ENCODE measurements at places on chromosomes 3 and 15. TPM values are rescaled to one million over a fixed set of nuclear protein-coding genes. Genes with fewer than 3 reads are reported as not detected.

RHCG gene
- total RNA-seq = 22.4 TPM

DNA sequence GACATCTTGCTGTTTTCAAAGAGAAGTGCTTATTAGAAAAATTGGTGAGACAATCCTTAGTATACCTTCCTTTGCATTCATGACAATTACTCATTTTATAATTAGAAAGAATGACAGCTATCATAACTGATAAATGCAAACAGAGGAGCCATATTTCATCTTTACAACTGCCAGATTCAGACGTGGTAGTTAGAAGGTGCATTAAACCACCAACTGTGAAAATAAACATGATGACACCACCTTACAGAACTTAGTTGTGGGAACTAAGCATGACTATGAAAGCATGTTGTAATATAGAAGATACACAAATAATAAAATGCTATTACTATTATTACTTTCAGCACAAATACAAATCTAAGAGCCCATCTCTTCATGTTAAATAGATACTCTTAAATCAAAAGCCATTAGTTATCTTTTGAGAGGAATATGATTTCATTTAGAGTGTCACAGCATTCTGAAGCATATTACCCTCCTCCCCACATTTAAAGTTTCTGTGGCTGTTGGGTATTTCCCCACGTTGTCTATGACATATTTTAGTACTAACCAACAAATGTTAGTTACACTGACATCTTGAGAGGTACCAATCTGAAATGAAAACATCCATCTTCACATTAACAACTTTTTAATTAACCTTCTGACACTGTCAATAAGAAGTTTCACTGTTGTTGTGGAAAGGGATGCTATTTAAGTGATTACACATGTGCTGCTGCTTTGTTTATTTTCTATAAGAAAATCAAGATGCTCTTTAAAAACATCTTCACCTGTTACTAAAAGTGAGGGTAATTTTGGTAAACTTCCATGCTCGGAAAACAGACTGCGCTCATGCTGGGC lies 163.8 kb downstream of the LSAMP start:
- no peak for DNase-seq

RPL4 gene
- total RNA-seq = 2,930 TPM

DNA sequence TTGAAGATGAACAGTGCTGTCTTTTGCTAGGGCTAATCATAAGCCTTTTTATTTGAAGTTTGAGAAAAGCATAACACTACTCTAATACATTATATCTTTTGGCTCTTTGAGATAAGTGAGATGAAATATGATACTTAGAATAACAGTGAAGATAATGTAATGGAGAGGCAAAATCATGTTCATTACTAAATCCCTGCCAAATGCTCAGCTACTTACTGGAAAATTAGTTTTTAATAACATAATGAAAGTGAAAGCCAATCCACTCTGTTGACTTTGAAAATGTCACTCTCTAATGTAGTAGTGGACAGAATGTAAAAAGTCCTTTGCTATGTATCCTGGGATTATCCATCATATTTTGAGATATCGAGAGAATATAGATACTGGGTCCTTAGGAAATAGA lies 35.9 kb upstream of the MYH15 start:
- no peak for DNase-seq

KLHL24 gene
- 86.4 TPM for total RNA-seq

- no peak for DNase-seq
Measured at GRCh38 chr3:125358923-125359322, 16.2 kb downstream of the ZNF148 start.

DNA sequence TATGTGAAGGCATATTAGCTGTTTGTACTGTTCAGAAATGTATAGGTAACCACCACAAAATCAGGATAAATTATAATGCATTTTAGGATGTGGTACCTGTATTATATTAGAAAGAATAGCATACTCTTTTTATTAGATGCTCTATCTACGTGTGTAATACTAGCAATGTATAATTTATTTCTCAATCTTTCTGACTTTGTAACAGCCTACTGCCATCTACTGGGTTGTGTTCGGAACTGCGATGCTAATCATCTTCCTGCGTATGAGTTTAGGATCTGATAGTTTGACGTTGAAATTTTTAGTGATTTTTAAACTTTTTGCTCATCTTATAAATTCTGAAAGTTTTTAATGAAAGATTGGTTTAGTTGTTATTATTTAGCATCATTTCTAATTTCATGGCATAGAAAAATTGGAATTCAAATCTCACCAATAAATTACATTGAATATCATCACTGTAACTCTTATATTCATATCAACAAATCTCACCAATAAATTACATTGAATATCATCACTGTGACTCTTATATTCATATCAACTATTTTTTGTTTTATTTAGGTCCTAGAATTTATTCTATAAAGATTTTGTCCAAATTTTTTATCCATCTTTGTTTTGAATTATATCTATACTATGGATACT lies 322.7 kb upstream of the ZNF717 start:
- DNase-seq = no peak

- no peak for DNase-seq
Measured at GRCh38 chr15:45376967-45377608, 1.3 kb downstream of the GATM start.

LAMB2 gene
- total RNA-seq = 277 TPM

DNA sequence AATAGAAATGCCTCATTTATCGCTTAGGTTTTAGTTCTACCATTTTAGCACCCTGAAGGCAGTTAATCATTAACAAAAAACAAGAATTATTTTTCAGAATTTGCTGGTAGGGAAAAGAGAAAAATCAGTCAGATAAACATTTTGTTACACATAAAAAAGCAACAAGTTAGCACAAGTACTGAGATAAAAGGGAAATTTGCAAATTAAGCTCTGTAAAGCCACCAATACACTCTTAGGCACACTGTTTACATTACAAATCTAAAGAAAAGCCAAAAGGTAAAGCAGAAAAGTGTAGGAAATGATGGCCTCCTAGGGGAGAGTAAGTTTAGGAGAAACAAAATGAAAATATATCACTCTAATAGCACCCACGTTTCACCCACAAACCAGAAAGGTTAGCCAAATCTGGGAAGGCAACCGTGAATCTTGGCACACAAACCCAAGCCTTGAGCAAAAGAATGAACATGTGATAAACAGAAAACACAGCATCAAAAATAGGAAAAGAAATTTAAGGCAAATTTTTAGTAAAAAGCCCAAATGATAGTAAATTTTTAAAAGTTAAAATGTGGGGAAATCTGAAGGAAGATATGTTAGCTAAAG lies 1.6 kb upstream of the SATB1 start:
- no peak for DNase-seq

VILL gene
- total RNA-seq = 14.2 TPM
